ENCODE measurements at places on chromosomes 2 and 18.

DNA sequence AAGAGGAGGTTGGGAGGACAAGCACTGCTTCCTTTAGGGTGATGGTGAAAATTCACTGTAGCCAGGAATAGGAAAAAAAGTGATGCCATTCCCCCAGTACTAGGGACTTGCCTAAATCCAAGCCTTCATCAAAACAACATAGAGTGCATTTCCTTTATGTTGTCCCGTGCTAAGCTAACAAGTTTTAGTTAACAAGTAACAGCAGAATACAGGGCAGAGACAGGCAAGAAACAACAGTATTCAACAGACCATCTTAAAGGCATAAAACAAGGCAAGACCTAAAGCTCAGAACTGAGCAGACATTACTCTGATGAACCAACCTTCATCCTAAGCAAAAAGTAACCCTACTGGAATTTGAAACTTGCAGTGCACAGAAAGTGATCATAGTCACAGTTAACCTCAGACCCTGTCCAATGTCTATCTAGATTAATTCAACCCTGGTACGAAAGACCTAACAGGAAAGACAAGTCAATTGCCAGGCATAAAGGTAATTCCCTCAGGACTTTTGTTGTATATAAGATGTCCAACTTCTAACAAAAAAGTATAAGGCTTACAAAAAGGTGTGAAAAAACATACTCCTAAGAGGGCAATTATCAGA is 34.4 kb upstream of the GALNT1 start:
- DNase-seq = no peak

- no peak for DNase-seq
These were observed 155.1 kb downstream of the DOCK10 start for GRCh38 chr2:224887141-224887540.

GRCh38 chr2:71800106-71800809 is 346.9 kb downstream of the DYSF start:
- no peak for DNase-seq

GRCh38 chr2:111225856-111226255 is 105.1 kb downstream of the BCL2L11 start:
- no peak for DNase-seq

- DNase-seq = no peak
These were observed 314.0 kb upstream of the EPAS1 start for GRCh38 chr2:45983213-45983612.

GRCh38 chr2:209456489-209456888 is 32.6 kb downstream of the MAP2 start:
- no peak for DNase-seq

GRCh38 chr2:95106081-95106480 is 15.5 kb downstream of the MRPS5 start:
- no peak for DNase-seq

DNA sequence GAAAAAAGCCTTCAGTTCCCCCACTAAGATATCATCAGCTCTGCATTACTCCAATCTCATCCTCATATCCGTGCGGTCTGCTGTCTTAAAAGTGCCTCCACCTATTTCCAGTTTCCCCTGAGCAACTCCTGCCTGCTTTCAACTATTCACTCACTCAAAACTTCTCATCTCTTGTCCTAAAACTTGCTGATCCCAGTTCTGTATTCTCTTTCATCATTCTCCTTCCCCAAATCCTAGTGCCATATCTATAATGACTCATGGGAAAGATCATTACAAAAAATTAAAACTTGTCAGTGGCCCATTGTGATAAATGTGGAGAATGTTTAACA is 20.0 kb downstream of the ACVR1 start:
- no peak for DNase-seq

DNA sequence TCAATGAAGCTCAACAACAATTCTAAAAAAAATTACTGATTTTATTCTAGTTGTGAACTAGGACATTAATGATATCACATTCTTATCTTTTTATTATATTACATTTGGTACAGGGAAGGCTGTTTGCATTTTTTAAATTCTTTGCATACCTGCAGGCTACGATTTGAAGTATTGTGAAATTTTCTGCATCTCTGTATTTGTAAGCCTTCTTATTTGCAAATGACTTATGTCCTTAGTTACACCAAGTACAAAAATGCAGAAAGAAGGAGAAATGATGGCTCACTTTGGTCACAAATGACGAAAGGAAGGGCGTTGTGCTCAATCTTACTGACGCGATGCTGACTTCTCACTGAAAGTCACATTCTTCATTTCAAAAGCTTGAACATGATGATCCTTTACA is 227.5 kb upstream of the SOX11 start:
- no peak for DNase-seq

- DNase-seq = no peak
These were observed 147.2 kb upstream of the SLC1A4 start for GRCh38 chr2:64842030-64842429.

- DNase-seq = no peak
These were observed 49.5 kb downstream of the PTPRM start for GRCh38 chr18:7616661-7617060.

DNA sequence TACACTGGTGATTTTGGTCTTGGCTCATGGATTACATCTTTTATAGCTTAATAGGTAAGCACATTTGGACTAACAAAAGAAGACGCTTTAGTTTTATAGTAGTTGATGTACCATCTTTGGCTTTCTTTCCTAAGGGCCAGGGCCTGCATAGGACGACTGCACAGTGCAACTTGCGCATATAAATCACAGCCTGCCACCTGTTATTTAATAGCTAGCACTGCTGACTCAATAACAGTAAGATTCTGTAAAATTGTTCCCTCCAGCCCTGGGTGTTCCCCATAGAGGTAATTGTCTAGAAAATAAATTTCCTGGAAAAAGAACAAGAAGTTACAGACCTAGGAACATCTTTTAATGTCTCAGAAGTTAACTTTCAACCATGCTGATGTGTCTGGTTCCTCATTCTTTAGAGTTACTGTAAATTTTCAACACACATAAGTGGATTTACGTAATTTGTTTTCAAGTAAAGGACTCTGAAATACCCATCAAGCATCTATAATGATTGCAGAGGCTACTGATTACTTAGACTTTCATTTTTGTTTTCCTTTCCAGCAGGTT is 594.2 kb upstream of the NXPH2 start:
- no peak for DNase-seq

DNA sequence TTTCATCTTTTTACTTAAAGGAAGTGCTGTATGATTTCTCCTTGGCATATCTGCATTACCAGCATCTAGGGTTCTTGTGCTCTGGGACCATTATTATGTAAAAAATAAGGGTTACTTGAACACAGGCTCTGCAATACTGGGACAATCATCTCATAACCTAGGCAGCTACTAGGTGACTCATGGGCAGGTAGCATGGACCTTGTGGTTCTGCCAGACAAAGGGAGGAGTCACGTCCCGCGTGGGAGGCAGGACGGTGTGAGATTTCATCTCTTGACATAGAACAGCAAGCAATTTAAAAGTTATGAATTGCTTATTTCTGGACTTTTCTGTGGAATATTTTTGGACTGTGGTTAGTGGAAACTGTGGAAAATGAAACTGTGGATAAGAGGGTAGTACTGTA is 34.1 kb downstream of the ASAP2 start:
- DNase-seq = no peak

DNA sequence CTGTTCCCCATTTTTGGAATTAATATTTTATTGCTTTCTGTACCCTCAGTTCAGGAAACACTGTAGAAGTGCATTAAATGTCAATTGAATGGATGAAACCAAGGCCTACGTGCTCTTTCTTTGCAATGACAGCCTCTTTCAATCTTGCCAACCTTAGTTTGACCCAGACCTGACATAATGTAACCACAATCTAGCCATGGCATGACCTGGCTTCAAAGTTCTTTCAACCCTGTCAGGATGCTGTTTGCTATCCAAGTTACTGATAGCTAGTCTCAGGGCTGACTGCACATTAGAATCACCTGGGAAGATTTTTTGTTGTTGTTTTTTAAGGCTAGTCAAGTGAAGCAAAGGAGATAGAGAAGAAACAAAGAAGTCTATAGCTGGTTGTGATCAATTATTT is 190.9 kb upstream of the PKDCC start:
- no peak for DNase-seq

DNA sequence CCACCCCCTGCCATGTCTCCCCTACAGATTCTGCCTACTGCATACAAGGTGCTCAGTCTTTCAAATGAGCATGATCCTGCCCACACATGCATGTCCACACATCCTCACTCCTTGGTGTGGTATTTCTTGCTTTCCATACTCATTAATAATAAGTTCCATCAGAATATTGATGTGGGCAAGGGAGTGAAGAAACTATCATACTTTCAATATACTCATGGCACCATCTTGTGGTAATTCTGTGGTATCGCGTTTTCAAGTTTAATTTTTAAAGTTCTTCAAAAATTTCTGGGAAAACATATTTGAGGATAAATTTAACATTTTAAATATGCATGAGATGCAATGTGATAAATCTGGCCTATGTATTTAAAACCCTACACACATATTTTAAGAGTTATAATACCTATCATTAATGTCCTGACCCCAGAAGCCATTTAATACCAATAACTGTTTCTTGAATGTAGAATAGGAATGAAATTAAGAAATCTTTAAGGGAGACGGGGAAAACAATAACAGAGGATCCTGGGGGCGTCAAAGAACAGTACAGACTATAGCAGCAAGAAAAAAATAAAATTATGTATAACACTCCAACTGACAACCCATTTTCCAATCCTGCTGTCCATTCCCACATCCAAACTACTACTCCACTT is 110.1 kb downstream of the ZNF385B start:
- DNase-seq = no peak

DNA sequence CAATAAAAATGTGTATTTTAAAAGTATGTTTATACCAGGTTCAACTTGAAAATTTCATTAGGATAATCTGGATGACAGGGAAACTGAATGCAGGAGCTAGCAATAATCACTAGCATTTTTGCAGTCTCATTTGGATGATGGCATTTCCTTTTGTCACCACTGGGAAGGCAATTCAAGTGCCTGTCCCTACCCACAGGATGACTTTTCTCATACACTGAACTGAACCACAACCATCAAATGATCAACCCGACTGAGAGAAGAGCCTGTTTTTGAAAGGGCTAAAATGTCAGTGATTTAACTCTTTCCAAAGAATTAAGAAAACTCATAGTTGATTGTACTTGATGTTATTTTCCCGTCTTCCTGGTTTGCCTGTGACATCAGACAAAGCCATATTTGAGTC is 115.0 kb downstream of the FAM124B start:
- DNase-seq = no peak

DNA sequence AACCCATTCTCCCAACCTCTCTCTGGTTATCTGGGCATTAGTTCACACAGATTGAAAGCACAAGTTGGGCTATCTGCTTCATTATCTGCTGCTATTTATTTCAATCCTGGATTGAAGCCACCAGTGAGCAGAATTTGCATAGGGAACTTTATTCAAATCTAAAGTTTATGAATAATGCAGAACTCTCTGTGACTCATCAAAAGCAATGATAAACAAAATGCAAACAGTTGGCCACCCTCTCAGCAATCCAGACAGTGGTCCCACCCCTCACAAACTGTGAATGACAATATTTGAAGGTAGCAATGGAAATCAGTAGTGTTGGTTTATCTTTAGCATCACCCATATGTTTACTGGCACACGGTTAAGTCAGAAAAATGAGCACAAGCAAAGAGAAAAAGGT is 106.8 kb upstream of the TMEM178A start:
- DNase-seq = peak; percentile 9

DNA sequence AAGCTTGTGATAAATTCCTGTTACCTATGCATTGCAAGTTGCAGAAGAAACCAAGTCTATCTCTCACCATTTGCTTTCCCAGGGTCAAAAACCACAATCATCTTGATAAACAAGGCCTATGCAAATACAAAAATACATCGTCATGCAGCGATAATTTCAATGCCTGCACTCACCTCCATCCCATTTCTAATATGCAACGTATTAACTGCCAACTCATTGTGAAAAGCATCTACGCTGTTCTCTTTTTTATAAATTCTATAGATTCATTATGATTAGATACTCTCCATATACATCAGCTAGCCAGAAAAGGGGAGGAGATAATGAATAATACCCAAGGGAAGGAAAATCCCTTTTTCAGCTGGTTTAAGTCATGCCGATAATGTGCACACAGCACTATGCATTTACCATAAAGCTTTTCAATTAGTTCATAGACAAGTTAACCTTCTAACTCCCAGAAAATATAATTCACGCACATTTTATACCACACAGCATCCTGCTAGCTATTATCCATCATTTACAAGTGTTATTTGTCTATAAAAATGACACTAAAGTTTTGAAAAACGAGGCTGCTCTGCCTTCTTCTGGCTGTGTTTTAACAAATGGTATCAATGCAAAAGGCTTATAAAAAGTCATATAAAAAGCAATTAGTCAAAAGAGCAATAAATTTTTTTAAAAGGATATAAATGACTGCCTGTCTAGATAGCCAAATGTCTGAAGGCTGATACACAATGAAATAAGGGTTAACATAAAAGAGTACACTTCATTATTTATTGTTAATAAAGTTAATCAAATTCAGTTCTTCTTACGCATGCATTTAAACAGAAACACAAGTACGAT is 77.6 kb downstream of the AFF3 start:
- DNase-seq = no peak

GRCh38 chr18:75125382-75126331 is 83.3 kb downstream of the PTGR3 start:
- no peak for DNase-seq

DNA sequence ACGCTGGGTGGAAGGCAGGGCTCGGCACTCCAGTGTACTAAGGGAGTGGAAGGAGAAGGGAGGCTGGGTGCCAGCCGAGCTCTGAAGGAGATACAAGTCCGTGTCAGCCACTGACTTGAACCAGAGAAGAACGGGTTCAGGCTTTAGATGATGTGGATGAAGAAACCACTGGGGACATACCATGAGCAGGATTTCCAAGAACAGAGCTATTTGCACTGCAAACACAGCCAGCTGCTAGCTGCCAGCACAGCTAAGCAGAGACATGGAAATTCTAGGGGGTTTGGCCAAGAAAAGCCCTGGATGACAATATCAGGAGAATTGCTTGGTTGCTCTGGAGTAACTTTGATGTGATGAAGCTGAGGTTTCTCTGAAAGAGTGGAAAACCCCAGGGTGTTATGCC is 5.2 kb downstream of the CD207 start:
- DNase-seq = no peak

DNA sequence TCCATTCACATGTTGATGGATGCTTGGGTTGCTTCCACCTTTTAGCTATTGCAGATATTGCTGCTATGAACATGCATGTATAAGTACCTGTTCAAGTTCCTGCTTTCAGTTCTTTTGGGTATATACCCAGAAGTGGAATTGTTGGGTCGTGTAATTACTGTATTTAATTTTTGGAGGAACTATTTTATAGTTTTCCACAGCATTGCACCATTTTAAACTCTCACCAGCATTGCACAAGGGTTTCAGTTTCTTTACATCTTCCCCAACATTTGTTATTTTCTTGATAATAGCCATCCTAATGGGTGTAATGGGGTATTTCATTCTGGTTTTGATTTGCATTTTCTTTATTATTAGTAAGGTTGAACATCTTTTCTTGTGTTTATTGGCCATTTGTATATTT is 16.0 kb downstream of the ACTR3 start:
- DNase-seq = no peak

GRCh38 chr2:150370561-150370960 is 116.9 kb downstream of the RND3 start:
- DNase-seq = no peak

Data from NCI-H1048 (cell line).